ENCODE measurements at places on chromosomes 16 and 17.

DNA sequence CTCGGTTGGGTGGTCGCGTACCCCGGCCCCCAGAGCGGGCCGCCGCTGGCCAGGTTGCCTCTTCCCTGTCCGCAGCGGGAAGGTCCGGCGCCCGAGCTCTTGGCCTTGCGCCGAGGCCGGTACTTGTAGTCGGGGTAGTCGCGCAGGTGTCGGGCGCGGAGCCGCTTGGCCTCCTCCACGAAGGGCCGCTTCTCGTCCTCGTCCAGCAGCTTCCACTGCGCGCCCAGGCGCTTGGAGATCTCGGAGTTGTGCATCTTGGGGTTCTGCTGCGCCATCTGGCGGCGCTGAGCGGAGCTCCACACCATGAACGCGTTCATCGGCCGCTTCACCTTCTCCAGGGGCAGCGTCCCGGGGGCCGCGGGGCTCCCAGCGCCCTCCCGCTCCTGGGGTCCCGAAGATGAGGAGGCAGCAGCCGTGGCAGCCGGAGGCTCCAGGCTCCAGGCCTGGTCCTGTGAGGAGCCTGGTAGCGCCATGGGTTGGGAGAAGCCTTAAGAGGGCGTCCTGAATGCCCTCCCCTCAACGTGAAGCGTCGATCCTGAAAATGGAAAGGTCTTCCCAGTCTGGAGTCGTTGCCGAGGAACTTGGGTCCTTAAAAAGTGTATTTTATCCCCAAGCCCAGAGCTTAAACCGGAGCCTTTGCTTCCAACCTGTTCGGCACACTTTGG, 558 bp downstream of the SOX15 start:
- DNase-seq, result no peak

GRCh38 chr17:20999841-21000532, 42.8 kb downstream of the USP22 start:
- no peak for DNase-seq

GRCh38 chr16:26909623-26910022, 157.1 kb upstream of the C16orf82 start:
- no peak for DNase-seq

GRCh38 chr17:49441578-49441977, 26.9 kb upstream of the PHB1 start:
- DNase-seq, result no peak

Data from NCI-H1930 (cell line).